Skin of body (tissue), 3 donors: ENCODE measurements at places on chromosomes 7 and 10. TPM values are rescaled to one million over a fixed set of nuclear protein-coding genes. Genes with fewer than 3 reads are reported as not detected.
A peak's percentile ranks its signal among the peaks of the same experiment; 100 is the strongest.

XRCC2 gene
- total RNA-seq, result 3.6 TPM

TACC2 gene
- total RNA-seq, result 40.2 TPM

NEUROD6 gene
- 0.30 TPM for total RNA-seq

GET4 gene
- 23.7 TPM for total RNA-seq

THSD7A gene
- total RNA-seq, result 6.9 TPM

- no peak for DNase-seq
Observed at GRCh38 chr10:58963101-58963534, 213.3 kb upstream of the PHYHIPL start.

DNA sequence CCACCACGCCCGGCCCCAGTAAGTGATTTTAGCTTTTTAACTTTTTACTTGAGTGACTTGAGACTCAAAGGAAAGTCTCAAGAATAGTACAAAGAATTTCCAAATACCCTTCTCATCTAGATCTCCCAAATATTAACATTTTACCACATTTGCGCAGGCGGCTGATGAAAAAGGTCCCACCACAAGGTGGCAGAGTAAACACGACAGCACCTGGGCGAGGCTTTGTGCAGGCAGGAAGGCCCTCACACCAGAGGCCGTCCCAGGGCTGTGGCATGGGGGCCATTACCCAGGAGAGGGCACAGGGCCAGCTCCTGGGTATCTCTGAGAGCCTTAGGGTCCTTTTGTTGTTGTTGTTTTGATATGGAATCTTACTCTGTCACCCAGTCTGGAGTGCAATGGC lies 50.0 kb upstream of the WIPI2 start:
- no peak for DNase-seq

- peak; percentile 36 for DNase-seq
Observed at GRCh38 chr10:113539789-113540188, 13.1 kb upstream of the HABP2 start.

DNA sequence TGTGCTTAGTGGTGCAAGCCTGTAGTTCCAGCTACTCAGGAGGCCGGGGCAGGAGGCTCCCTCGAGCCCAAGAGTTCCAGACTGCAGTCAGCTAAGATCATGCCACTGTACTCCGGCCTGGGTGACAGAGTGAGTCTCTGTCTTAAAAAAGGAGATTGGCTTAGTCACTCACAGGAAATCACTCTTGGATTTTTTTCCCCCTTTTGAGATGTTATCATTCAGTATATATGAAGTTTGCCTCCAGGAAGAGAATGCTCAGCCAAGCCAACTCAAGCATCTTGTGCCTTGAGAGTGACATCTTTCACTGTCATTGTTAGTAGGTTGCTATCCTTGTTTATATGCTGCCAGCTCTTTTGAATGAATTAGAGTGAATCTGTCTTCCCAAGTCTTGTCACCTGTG lies 28.0 kb downstream of the NIPSNAP2 start:
- DNase-seq, result no peak

- DNase-seq, result no peak
Observed at GRCh38 chr7:41029072-41029499, 673.8 kb downstream of the INHBA start.

- DNase-seq, result no peak
Observed at GRCh38 chr7:42991913-42992591, 59.9 kb downstream of the MRPL32 start.

- DNase-seq, result no peak
Observed at GRCh38 chr10:99329554-99330346, 594 bp downstream of the CNNM1 start.

DNA sequence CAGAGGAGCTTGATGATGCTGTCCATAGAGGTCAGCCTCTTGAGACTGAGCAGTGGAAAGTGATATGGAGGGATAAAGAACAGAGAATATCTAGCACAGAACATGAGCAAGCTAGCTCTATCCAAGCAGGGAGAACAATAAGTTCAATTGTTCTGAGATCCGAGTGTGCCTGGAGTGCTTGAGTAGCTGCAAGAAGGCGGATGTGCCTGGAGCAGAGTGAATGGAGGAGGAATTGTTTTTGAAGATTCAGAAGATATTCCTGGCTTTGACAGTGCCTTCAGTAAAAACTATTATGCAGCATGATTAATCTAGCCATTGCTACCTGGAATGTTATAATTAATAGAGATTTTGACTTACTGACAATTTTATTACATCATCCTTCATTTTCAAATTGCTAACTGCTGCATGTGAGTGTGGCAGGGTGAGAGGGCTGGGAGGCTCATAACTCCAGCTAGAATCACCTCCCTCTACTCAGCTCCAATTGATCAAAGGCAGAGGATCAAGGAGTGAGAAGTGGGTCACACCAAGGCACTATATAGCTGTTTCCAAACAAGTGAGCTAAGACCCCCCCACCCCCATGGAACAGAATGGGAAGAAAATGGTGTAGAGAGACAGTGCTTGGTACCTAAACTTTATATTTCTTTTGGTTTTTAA lies 302.8 kb downstream of the ADRA2A start:
- DNase-seq, result no peak

- no peak for DNase-seq
Observed at GRCh38 chr7:121069346-121070100, 81.0 kb downstream of the CPED1 start.

- no peak for DNase-seq
Observed at GRCh38 chr7:12550956-12551355, 19.6 kb upstream of the SCIN start.

GRCh38 chr7:49483142-49483541 lies 290.3 kb upstream of the VWC2 start:
- no peak for DNase-seq

GRCh38 chr7:88041583-88041982 lies 107.5 kb downstream of the ADAM22 start:
- DNase-seq, result no peak

DNA sequence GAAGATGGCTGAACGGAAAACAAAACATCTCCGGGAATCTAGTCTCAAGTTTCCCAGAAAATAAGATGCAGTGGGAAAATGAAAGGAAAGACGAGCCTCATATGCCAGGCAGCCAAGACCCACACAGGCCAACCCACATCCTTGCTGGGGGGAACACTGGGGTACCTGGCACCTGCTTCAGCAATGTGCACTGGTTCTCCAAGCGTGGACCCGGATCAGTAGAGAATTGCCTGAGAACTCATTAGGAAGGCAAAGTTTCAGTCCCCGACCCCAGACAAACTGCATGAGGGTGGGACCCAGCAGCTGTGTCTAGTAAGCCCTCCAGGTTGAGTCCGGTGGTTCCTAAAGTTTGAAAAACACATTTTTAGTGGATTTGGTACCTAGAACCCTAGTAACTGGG lies 18.4 kb downstream of the FAM53B start:
- DNase-seq, result no peak

DNA sequence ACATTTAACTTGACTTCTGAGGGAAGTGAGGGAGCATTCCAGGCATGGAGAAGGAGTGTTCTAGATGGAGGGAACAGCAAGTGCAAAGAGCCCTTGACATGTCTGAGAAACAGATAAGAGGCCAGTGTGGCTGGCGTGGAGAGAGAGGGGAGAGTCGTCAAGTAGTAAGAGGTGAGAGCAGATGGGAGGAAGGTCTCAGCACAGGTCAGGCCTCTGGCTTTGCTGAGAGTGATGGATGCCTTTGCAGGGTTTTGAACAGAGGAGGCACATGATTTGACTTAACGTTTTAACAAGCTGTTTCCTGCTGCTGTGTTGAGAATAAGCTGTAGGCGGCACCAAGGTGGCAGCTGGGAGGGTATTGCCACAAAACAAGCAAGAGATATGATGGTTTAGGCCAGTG lies 97.2 kb downstream of the KAT6B start:
- no peak for DNase-seq
